ENCODE measurements at places on chromosomes 7 and 10.

DNA sequence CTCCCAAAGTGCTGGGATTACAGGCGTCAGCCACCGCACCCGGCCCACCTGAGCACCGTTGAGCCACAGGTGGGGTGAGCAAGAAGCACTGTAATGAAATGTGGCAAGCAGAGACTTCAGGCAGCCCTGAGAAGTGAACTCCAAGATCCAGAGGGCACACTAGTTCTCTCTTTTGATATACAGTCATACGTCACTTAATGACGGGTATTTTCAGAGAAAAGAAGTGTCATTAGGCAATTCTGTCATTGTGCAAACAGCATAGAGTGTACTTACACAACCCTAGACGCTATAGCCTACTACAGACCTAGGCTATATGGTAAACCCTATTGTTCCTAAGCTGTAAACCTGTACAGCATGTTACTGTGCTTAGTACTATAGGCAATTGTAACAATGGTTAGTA, 7.9 kb downstream of the PANK1 start:
- no peak for DNase-seq

GRCh38 chr10:71486484-71487114, 89.9 kb downstream of the CDH23 start:
- no peak for DNase-seq

DNA sequence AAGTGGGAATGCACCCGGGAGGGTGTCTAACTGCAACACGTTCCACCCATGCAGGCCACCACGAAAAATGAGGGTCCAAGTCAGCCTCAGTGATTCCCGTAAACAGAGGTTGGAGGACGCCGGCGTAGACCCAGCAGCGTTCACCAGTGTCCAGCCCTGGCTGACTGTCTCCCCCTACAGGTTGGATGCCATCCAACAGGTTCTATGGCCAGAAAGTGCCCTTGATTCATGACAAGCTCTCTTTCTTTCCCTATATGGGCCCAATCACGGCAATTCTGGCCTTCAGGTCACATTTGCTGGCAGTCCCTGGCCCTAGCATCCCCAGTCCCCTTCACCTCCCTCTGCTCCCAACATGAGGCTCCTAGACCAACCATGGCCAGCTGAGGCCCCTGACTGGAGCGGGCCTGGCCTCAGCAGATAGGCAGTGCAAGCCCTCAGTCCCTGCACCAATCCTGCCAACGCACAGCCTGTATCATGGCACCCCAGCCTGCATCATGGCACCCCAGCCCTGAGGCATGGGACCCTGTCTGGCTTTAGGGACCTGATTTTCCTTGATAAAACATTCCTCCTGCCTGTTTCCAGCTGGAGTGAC, 227.4 kb downstream of the GRID1 start:
- DNase-seq, result no peak

- no peak for DNase-seq
These were observed 76.1 kb downstream of the NHLRC2 start for GRCh38 chr10:113930482-113931057.

Data from NCI-H774 (cell line).